Activated naive CD4-positive, alpha-beta T cell treated with anti-CD3 and anti-CD28 coated beads, Interleukin-2, amount 50 U/mL, for 72 hours (primary cell): ENCODE measurements at places on chromosomes 3 and 15.

DNA sequence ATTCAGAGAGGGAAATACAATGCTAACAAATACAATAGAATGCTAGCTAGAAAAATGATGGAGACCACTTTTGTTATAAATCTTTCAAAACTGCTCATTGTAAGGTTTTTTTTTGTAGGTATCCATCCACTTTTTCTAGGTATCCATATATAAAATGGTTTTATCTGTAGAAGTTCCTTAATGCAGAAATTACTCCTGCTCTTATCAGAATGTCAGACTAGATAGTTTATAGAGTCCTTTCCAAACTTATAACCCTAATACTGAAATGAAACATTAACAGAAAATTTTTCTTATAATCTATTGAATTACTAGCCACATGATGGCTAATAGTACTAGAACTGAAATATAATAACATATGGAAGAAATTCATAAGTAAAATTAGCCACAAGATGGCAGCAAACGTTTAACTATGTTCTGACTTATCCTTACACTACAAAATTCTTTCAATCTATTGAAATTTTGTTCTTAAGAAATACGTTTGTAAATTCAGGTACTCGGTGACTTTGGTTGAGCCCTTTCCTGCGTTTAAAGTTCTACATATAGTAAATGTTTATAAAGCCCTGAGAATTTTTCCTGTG, 58.5 kb downstream of the ECT2 start:
- no peak for DNase-seq

DNA sequence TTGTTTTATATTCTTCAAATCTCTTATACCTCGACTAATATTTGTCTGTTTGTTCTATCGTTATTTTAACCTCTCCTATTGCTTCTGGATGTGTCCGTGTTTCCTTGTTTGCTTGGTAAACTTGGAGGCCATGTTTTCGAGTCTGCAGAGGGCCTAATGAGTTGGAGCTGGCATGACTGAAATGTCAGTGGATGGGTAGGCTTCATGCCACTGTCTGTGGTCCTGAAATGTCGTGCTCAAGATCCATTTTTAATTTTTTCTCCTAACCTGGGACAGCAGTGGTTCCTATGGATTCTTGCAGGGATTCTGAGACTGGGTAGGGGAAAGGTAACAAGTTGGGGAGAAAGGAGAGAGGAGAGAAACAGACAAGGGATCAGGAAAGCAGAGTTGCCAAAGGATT, 18.8 kb upstream of the GASK1A start:
- DNase-seq: no peak

GRCh38 chr3:16151109-16151508, 23.4 kb upstream of the GALNT15 start:
- DNase-seq: no peak

DNA sequence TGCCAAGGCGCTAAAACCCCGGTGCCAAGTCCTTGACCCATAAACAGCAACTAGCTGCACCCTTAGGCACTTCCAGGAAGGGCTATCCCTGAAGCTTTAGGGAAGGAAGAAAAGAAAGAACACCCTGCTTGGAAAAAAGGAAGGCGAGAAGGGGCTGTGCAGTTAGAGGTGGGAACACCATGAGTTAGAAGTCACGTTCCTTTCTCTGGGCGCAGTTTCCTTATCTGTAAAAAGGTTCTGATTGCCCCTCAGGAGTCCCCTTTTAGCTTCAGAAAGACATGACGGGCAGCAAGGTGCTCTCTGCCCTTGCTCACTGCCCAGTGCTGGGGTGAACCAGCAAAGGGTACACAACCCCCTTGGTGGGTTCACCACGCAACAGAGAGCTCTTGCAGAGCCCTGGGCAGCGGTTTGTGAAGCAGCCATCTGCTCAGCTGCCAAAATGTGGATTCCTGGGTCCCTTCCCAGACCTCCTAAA, 798 bp downstream of the GCHFR start:
- no peak for DNase-seq

- no peak for DNase-seq
Measured at GRCh38 chr3:99532246-99532645, 106.1 kb upstream of the COL8A1 start.
